Hematopoietic multipotent progenitor cell treated with erythropoietin and hydrocortisone succinate and interleukin-3 and kit ligand, for 15 days (in vitro differentiated cells): ENCODE measurements at places on chromosomes 7 and 10.

GRCh38 chr7:92446869-92447344 lies 375 bp upstream of the GATAD1 start:
- DNase-seq, result no peak

- no peak for DNase-seq
Measured at GRCh38 chr7:5211730-5212482, 21.9 kb downstream of the WIPI2 start.

- DNase-seq, result no peak
Measured at GRCh38 chr7:112021379-112022044, 184.7 kb downstream of the DOCK4 start.

DNA sequence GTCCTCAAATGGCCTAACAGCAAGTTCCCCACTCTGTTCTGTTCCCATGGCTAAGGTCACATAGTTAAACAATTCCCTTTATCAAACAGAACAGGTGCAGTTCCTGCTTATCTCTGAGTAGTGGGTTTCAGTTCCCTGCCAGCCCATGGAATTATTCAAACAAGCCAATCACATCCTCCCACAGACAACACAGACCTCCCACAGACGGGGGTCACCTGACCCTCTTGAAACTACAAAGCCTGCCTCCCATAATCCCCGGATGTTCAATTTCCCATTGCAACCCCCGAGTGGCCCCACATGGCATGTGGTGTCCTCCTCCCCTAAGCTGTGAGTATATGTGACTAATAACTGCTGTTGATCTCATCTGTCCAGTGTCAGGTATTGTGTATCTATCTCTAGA lies 64.1 kb downstream of the TMEM168 start:
- DNase-seq, result no peak

DNA sequence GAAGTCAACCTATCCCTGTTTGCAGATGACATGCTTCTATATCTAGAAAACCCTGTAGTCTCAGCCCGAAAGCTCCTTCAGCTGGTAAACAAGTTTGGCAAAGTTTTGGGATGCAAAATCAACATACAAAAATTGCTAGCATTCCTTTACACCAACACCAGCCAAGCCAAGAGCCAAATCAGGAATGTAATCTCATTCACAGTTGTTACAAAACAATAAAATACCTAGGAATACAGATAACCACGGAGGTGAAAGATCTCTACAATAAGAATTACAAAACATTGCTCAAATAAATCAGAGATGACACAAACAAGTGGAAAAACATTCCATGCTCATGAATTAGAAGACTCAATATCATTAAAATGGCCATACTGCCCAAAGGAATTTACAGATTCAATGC lies 50.4 kb upstream of the ZNF365 start:
- no peak for DNase-seq

DNA sequence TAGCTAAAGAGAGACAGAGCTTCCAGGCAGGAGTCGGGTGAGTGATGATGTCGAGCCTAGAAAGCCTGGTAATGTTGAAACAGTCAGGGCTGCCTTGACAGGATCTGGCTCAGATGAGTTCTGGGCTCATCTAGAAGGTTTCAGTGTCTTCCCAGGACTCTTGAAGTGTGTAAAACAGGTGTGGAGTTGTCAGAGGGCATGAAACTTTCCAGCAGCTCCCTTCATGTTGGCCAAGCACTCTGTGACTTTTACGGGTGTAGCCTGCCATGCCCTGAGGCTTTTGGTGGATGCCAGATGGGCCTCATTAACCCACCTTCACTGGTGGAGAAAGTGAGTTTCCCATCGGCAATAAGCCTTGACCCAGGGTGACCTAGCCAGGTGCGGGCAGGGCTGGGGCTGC lies 66.4 kb upstream of the PDCD4 start:
- DNase-seq, result no peak

- DNase-seq, result no peak
Measured at GRCh38 chr7:36278620-36279172, 111.0 kb upstream of the ANLN start.

- DNase-seq, result no peak
Measured at GRCh38 chr7:68109299-68109698, 1112.7 kb downstream of the TYW1 start.

GRCh38 chr10:62610649-62611229 lies 193.8 kb upstream of the ADO start:
- peak; percentile 4 for DNase-seq

GRCh38 chr7:138247568-138248333 lies 171.5 kb downstream of the AKR1D1 start:
- no peak for DNase-seq

DNA sequence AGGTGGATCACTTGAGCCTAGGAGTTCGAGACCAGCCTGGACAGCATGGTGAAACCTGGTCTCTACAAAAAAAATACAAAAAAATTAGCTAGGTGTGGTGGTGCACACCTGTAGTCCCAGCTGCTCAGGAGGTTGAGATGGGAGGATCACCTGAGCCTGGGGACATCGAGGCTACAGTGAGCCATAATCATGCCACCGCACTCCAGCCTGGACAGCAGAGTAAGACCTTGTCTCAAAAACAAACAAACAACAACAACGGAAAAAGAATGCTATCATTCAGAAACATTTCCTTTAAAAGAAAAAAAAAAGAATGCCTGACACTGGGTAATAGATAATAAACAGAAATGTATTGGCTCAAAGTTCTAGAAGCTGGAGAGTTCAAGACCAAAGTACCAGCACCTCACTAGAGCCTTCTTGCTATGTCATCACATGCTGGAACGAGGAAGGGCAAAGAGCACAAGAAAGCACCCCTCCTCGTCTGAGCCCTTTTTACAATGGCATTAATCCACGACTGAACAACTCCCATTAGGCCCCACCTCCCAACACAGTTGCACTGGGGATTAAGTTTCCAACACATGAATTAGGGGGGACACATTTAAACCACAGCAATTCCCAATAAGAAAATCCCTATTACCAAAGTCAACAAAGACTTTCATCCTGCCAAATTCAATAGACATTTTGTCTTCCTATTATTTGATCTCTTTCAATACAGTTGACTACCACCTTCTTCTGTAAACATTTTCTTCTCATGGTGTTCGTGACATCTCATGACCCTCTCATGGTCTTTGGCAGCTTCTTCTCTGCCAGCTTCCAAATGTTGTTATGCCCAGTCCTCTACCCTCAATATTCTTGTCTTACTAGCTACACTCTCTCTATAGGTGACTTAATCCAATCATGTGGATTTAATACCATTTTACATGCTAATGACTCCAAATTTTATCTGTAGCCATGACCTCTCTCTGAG lies 20.0 kb downstream of the AKR1D1 start:
- DNase-seq, result no peak

DNA sequence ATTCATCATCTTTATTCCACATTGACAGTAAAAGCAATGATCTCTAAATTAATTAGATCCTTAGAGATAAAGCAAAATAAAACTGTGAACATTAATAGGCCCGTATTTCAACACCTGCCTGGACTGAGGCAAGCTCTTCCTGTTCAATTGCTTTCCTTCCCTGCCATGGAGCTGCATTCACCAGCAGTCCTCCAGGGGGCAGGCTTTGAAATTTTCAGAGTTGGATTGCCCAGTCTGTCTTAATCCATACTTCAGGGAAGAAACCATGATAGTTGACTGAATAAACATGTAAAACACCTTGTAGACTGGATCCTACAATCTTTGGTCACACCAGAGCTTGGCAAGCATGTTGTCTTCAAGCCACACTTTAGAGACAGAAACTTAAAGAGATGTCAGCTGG lies 936.6 kb downstream of the NRG3 start:
- DNase-seq, result no peak

GRCh38 chr7:79923953-79924352 lies 210.7 kb upstream of the GNAI1 start:
- DNase-seq, result no peak

- DNase-seq, result no peak
Measured at GRCh38 chr7:17593819-17594419, 295.5 kb downstream of the AHR start.

DNA sequence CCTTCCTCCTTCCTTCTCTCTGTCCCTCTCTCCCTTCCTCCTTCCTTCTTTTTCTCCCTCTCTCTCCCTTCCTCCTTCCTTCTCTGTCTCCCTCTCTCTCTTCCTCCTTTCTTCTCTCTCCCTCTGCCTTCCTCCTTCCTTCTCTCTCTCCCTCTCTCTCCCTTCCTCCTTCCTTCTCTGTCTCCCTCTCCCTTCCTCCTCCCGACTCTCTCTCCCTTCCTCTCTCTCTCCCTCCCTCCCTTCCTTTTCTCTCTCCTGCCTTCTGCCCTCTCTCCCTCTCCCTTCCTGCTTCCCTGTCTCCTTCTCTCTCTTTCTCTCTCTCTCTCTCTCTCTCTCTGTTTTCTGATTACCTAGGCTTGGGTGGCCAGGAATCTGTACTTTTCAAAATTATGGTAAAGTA lies 16.6 kb upstream of the GFRA1 start:
- DNase-seq, result no peak

DNA sequence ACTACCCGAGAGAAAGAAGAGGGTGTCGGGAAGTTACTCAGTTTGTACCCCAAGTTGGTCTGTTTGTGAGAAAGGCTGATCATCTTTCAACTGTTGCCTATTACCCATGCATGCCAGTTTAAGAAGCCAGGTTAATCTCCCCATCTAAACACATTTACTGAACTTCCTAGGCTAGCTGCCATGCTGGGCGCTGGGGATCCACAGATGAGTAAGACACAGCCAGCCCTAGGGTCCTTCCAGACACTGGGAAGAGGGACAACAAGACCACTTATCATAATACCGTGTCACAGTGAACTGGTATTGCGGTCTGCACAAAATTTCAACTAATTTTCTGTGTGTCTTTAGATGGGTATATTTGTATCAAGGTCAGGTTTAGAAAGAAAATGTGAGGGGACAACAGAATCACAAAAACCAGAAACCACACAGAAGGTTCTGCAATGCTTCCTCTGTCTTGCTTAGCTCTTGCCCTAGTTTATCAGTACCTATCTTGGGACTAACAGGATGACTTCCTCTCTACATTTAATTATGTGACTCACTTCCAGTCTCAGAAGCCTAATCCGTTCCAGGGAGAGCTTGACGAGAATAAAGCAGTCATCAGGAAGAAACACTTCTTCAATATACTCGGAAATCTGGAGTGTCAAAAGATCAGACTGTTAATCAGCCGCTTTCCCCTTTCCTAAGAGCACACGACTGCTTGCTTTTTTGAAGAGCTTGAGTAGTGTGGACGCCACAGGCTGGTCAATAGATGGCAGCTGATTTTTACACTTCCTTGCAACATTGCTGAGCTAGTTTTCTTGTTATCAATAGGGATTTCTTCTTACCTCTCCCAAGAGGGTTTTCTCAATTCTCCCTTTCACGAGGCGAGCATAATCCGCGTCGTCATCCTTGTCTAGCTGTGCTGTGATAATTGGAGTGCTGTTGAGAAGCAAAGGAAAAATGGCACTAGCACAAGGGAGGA lies 45.7 kb downstream of the POLR3A start:
- DNase-seq, result no peak
